ENCODE measurements at places on chromosomes 5 and 9.

GRCh38 chr5:8360012-8360411 lies 491.1 kb downstream of the MTRR start:
- no peak for DNase-seq

DNA sequence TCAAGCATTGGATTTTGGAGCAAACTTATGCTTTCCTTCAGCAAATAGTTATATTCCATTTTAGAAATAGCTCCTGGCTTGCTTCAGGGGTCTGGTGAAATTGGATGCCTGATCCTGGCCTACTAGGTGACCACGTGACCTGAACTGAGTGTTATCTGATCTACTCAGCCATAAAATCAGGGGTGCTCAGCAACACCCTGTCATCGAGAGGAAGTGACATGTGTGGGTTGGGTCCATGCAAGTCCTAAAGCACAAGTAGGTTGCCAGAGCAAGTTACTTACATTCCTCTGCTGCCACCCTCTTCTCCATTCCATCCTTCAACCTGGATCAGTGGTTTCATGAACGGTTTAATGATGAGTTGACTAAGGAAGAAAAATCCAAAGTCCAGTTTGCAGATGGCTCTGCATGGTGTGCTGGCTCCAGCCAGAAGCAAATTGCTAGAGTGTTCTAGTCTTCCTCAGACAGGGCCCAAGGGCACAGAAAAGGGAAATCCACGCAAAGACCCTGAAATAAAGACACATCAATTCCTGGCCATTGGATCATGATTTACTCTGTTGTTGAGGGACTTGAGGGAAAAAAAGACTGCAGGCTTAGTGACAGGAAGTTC lies 2.8 kb upstream of the FAM193B start:
- no peak for DNase-seq

DNA sequence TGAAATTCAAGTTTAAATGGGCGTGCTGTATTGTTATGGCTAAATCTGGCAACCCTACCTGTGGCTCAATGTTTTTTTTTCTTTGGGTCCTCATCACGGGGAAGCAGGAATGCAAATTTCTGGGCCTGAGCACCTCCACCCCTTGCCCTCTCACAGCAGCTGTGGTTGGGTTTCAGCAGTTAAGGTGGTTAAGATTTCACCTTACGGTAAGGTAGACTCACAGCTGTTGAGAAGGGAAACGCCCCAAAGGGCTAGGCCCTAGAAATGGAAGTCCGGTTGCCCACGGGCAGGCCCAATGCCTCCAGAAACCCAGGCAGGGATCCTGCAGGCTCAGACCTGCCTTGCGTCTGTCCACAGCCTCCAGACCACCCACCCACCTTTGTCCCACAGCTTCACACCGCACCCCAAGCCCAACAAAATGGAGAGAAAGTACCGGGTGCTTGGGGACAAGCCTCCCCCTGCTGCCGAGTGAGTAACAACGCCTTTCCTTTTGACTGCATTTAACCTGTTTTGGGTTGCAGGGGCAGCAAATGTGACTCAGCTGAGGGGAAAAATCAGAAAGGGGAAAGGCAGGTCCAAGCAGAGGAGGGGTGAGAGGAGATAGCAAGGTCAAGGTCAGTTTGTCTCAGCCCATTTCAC lies 48.1 kb upstream of the TDRD7 start:
- DNase-seq = no peak

DNA sequence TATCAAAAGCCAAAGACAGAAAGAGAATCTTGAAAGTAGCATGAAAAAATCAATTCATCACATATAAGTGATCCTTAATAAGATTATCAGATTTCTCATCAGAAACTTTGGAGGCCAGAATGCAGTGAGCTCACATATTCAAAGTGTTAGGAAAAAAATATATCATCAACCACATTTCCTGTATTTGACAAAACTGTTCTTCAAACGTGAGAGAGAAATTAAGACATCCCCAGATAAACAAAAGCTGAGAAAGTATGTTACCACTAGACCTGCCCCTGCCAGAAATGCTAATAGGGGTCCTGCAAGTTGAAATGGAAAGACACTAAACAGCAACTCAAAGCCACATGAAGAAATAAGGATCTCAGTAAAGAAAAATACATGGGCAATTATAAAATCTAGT lies 29.9 kb downstream of the HACD4 start:
- no peak for DNase-seq

- no peak for DNase-seq
Measured at GRCh38 chr9:110688329-110688728, 19.7 kb downstream of the MUSK start.

DNA sequence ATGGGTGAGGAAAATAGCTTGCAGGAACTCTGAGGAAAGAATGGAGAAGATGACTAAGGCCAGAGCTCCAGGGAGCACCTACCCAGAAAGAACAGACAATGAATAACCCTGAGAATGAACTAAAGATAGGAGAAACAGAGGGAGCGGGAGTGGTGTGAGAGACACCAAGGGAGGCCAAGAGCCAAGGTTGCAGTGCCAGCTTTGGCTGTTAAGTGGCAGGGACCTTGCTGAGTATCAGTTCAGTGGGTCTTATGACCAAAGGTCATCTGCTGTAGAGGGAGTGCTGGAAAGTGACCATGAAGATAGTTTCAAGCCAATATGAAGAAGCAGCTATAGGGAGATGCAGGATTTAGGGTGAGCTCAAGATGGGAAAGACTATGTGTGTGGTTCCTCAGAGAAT lies 16.7 kb downstream of the P4HA2 start:
- DNase-seq = no peak
